EL (cell line): ENCODE measurements at places on chromosomes 12 and 14.

- DNase-seq, result peak; percentile 31
Measured at GRCh38 chr12:56007564-56008559, 10.8 kb downstream of the SUOX start.

GRCh38 chr14:65471038-65471878 is 58.7 kb downstream of the FUT8 start:
- DNase-seq, result no peak

DNA sequence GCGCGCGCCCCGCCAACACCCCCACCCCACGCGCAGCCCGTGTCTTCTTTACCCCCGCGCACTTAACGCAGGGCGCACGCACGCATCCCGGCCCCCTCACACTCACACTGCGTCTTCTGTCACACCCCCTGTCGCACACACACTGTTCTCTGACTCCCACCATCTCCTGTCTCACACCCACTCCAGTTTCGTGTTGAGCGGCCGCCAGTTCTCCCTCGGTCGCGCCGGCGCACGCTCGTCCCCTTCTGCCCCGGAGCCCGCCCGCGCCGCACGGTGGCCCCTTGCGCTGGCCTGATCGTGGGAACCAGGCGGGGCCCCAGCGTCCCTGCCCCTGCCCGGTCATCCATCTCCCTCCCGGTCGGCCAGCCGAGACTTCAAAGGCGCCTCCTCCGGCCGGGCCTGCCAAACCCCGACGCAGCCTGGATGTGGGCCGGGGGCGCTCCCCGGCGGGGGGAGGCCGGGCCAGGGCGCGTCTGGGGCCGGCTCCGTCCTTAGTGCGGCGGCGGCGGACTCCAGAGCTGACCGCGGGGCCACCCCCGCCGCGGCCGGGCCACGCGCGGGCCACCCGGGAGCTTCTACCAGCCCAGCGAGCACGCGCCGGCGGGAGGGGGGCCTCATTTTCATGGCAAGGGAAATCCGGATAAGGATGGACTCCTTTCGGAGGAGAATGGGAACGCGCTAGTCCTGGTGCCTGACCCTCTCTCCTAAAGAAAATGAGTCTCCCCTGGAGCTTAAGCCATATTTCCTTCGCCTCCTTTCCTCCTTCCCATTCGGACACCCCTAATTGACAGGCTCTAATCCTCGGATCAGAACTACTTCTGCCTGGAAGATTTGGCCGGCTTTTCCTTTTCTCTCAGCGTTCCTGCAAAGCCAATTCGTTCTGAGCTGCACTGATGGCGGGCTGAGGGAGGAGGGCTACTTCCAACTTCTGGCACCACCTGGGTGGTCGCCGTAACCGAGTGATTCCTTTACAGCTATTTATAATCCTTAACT is 82.0 kb upstream of the HMGA2 start:
- peak; percentile 61 for DNase-seq

GRCh38 chr14:39912192-39913100 is 480.2 kb upstream of the FBXO33 start:
- DNase-seq, result no peak

DNA sequence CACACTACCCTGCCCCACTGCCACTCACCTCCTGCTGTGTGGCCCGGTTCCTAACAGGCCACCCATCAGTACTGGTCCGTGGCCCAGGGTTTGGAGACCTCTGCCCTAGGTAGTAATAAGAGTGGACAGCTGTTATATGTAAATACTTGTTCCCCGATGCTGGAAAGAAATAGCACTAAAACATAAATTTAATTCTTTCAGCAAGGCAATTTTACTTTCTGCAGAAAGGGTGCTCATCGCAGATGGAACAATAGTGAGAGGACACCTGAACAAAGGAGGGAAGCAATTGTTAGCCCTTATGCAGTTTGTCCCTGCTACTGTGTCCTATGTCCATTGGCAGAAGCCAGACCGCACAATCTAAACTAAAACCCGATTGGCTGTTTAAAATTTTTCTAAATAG is 5.9 kb upstream of the CYP46A1 start:
- DNase-seq, result no peak

- peak; percentile 35 for DNase-seq
Measured at GRCh38 chr12:40152783-40153383, 47.0 kb upstream of the SLC2A13 start.

- DNase-seq, result peak; percentile 79
Measured at GRCh38 chr12:26122681-26123481, 2.0 kb downstream of the BHLHE41 start.

DNA sequence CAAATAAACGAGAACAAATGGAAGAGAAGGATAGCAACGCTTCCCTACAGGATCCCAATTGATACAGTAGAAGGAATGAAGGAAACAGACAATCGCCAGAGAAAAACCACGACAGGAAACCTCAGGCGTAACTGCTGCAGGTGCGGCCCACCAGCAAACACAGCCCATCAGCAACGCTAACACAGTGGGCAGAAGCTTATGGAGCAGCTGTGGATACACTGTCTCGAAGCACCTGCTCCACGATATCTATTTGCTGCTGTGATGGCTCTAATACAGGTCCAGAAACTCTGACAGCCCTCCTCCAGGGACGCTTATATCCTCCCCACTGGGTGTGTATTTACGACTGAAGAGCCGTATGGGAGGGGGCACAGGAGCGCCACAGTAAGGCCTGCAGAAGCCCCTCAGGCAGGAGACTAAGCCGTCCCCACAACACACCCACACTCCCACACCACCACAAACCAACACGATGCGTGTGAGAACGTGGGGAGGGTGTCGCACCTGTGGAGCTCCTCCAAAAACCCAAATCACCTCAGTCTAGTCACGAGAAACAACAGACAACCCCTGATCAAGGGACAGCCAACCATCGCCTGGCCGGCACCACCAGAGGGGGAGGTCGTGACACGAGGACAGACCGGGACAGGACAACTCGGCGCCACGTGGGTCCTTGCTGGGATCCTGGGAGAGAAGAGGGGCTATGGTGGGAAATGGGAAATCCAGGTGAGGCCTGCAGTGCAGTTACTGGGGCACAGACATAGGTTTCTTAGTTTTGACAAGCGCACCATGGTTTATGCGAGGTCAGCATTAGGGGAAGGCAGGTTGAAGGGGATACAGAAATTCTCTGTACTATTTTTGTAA is 24.0 kb downstream of the POLE start:
- DNase-seq, result no peak

- DNase-seq, result no peak
Measured at GRCh38 chr12:19869413-19869812, 430.1 kb downstream of the AEBP2 start.

- peak; percentile 91 for DNase-seq
Measured at GRCh38 chr12:3170423-3171194, 93.4 kb downstream of the TSPAN9 start.

DNA sequence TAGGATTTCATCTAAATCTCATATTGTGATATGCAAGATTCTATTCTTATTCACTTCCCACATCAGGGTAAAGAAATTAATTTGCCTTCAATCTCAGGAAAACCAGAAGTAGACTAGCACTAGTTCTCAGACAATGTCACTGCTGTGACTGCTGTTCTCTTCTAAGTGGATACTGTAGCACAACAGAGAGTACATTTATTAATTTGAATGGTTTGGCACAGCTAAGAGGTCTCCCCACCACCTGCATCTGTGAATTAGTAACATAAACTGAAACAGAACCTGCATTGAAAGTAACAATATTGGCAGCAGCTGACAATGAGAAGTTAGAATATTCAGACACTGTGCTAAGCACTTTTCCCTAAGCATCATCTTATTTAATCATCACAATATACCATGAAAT is 253.1 kb downstream of the PDZRN4 start:
- no peak for DNase-seq

DNA sequence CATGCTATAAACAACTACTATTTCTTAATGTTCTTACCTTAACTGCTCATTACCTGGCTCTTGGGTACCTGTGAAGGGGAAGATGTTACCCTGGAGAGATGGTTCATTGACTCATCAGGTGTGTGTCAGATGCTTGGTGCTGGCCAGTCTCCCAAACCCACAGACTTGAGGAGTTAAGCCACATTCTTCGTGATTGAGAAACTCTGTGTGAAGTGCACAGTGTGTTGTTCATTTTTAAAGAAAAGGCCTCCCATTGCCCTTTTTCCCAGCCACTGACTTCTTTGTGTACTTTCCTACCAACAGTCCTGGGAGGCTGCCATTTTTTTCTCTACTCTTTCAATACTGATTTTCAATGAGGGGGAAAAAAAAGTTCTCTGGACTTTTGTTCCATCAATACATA is 3.2 kb downstream of the MGST1 start:
- peak; percentile 83 for DNase-seq

GRCh38 chr14:26377150-26377549 is 220.7 kb downstream of the NOVA1 start:
- DNase-seq, result no peak

- no peak for DNase-seq
Measured at GRCh38 chr14:101025696-101026095, 122.2 kb upstream of the RTL1 start.

- no peak for DNase-seq
Measured at GRCh38 chr14:58697266-58697929, 59.6 kb downstream of the DACT1 start.

DNA sequence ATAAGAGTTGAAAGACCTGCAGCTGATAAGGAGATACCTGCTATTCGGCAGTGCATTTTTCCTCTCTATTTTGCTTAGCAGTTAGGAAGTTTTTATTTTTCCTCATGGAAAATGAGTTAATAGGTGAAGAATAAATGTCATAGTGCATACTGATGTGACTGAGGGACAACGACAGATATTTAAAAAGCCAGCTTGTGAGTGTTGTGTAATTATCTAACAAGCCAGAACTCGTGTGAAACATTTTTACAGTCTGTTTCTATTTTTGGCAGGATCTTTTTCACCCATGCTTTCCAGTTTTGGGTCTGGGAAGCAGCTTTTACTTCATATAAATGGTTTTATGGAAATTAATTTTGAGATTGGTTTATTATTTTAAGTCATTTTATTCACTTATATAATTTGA is 2.9 kb downstream of the FBXO34 start:
- DNase-seq, result no peak

- no peak for DNase-seq
Measured at GRCh38 chr12:67524861-67525616, 123.5 kb upstream of the DYRK2 start.

- DNase-seq, result peak; percentile 35
Measured at GRCh38 chr14:71487941-71488340, 444.3 kb upstream of the RGS6 start.

GRCh38 chr14:95304342-95304741 is 15.4 kb downstream of the CLMN start:
- DNase-seq, result no peak

DNA sequence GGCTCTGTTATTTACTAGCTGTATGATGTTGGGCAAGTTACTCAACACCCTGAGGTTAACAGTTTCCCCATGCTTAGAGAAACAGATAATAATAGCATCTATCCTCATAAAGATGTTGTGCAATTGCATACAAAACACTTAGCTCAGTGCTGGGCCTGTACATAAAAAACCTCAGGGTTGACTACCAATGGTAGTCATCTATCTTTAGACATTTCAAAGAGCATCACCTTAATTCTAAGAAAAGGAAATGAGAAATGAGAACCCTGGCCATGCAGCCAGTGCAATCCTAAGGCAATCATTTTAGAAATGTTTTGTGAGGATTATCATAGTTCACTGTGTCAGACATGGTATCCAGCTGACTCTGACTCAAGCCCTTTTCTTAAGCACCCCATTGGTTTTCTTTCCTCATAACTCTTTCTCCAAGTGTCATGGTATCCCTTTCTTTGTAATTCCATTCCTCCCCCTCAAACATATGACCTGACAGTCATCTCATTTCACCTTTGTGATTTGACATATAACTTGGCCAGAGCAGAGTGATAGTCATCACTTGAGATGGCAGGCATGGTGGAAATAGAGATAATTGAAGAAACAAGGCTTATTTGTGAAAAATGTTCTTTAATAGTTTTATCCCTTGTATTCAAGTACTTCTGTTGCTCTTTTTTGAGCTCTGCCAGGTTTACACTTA is 29.5 kb upstream of the OSBPL8 start:
- peak; percentile 47 for DNase-seq

DNA sequence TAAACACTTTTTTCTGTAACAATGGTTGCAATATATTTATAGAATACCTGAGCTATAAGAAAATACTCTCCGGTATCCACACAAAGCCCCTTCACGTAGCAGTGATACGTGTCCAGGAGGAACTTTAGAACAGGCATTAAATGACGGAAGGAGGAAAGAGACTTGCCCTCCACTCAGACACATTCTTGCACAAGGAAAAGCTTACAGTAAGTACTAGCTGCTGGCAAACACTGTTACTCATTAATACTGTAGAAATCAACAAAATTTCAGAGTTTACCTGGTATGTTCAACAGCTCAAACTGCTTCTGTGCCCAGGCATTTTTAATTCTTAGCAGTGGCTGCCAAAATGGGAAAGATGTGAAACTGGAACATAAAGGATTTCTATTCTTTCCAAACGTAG is 41.7 kb downstream of the PRKD1 start:
- DNase-seq, result no peak

DNA sequence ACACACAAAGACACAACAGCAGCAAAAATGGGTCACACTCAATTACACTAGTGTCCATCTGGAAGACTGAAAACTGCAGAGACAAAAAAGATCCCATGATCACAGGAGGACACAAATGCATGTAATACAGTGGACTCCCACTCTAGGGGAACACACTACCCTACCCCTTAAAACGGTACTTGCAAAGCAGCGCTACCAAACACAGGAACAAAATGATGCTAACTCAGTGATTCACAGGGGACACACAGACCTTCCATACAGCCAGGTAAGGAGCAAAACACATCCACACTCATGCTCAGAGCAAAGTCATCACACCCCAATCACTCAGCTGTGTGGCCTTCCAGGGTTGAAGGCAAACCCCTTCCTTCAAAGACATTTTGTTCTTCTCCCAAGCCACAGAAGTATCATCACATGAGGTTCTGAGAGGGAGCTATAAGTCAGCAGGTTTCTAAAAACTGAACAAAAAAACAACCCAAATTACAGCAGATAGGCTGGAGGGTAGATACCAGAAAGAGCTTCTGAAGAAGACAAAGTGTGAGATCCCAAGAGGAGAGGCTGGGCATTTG is 14.8 kb downstream of the SMUG1 start:
- DNase-seq, result no peak

DNA sequence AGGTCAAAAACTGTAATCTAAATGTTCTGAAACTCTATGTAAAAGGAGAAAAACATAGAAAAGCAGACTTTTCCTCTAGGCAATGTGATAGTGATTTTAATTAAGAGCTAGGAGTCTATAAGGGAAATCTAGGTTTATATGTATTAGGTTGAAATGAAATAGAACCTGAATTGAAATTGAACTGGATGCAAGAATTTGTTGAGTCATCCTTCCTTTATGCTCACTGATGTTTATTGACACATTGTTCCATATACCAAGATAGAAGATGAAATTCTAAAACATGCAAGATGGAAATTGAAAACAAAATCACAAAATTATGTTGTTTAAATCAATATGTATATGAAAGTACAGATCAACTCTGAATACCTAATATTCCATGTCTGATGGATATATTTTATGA is 170.4 kb upstream of the FLRT2 start:
- no peak for DNase-seq

GRCh38 chr12:109961201-109961600 is 35.0 kb downstream of the GIT2 start:
- DNase-seq, result no peak
